Ascending aorta (tissue), 2 donors: ENCODE measurements at places on chromosomes 6 and 20. TPM values are rescaled to one million over a fixed set of nuclear protein-coding genes. Genes with fewer than 3 reads are reported as not detected.

- DNase-seq: no peak
- no peak overlapping the region for H3K27ac ChIP-seq
- H3K36me3 ChIP-seq: no peaks in the 10 kb centered on the region
Observed at GRCh38 chr20:46573234-46573633, 22.8 kb upstream of the OCSTAMP start.

DNA sequence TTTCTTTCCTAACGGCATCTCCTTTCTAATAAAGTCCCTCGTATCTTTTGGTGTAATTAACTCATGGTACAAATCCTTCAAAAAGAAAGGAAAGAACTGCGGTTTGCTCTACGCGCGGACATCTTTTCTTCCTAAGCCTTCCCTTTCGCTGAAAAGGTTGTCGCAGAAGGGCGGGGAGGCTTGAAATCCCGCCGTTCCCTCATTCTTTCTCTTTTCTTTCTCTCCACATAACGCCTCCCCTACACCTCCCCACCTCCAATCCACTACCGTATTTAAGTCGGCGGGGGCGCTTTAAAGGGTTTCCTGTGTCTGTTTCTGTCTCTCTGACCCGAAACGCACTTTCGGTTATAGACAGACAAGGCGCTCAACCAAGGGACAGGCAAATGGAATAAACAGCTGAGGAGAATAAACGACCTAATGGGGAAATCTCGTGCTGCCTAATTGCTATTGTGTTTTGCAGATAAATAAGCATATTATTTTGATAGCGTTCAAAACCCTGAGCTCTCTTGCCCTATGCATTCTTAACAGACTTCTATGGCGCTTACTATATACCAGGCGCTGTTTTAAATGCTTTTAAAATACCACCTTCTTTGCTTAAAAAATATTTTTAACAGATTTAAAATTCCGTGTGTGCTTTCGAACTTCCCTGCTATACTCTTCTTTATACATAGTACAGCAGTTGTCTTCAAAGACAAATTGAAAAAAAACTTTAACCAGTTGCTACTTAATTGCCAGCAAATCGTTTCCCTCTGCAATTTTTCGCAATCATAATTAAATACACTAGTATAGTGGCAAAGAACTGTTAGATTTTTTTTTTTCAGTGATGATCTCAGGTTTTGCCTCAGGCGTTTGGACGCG is 2.5 kb upstream of the HEY2 start:
- H3K4me1 ChIP-seq: peaks cover 12% of the 10 kb centered on the region
- peak; percentile 93 for DNase-seq
- H3K27ac ChIP-seq: peak overlapping the region; percentile 95
- peak overlapping the region; percentile 79 for H3K4me3 ChIP-seq
- H3K36me3 ChIP-seq: no peaks in the 10 kb centered on the region

The GCNT2 gene
- 16.7 TPM for total RNA-seq

The DSP gene
- 7.2 TPM for total RNA-seq

DNA sequence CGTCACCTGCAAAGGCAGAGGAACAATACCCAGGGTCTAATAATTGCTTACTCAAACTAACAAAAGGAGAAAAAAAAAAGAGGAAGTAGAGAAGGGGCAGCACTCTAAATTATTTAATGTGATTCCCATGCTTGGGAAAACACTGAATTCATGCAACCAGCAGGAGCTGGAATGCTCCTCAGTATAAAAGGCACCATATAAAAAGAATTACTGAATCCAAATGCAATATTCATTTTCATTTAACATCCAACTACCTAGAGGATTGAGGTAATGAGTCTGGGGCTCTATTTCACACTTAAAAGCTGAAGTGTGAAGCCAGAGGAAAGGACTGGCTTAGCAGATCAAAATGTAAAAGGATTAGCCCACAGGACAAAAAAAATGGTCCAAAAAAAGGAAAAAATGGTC is 8.7 kb downstream of the B4GALT5 start:
- H3K36me3 ChIP-seq: no peaks in the 10 kb centered on the region
- no peaks in the 10 kb centered on the region for H3K27me3 ChIP-seq
- DNase-seq: no peak

The ACAT2 gene
- 0.85 TPM for total RNA-seq

GRCh38 chr6:50410579-50410978 is 302.7 kb upstream of the TFAP2D start:
- DNase-seq: no peak
- no peaks in the 10 kb centered on the region for H3K4me1 ChIP-seq
- H3K27ac ChIP-seq: no peak overlapping the region
- no peaks in the 10 kb centered on the region for H3K36me3 ChIP-seq
- H3K27me3 ChIP-seq: no peaks in the 10 kb centered on the region
